DMS153 (cell line): ENCODE measurements at places on chromosomes 13 and 19.
A peak's percentile ranks its signal among the peaks of the same experiment; 100 is the strongest.

DNA sequence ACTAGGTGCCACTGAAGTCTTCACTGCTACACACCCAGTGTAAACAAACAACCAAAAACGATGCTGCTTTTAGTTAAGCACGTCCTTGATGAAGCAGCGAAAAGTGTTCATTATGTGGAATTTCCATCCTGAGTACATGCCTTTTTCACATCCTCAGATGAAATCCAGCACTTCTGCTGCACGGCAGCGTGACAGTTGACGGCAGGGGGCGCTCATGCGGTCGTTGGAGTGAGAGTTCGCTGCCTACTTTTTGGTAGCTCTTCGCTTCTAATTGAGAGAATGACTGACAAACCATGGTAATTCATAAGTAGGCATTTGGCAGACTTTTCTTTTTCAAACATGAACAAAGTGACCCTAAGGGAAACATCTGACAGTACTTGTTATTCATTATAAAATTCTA, 1124.9 kb downstream of the EFNB2 start:
- no peak for DNase-seq

- no peak for DNase-seq
Observed at GRCh38 chr13:51839711-51840540, 5.1 kb downstream of the TMEM272 start.

DNA sequence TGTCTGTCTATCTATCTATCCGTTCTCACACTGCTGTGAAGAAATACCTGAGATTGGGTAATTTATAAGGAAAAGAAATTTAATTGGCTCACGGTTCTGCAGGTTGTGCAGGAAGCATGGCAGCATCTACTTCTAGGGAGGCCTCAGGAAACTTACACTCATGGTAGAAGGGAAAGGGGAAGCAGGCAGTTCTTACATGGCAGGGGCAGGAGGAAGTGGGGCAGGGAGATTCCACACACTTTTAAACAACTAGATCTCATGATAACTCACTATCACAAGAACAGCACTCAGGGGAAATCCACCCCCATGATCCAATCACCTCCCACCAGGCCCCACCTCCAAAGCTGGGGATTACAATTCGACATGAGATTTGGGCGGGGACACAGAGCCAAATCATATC, 105.3 kb downstream of the SLC10A2 start:
- DNase-seq: no peak

- no peak for DNase-seq
Observed at GRCh38 chr19:16739546-16739945, 19.9 kb downstream of the NWD1 start.

- no peak for DNase-seq
Observed at GRCh38 chr19:31253526-31254179, 95.6 kb downstream of the TSHZ3 start.

GRCh38 chr19:20077791-20078463, at the start of gene ZNF90:
Gene ZNF90, plus strand, starts transcription at chr19:20078000. Its CDS starts 133 bp downstream, at chr19:20078133.
- no peak for DNase-seq

- DNase-seq: no peak
Observed at GRCh38 chr13:22748866-22749577, 431.8 kb upstream of the SGCG start.

GRCh38 chr13:48942131-48942530, 33.6 kb upstream of the FNDC3A start:
- DNase-seq: no peak

DNA sequence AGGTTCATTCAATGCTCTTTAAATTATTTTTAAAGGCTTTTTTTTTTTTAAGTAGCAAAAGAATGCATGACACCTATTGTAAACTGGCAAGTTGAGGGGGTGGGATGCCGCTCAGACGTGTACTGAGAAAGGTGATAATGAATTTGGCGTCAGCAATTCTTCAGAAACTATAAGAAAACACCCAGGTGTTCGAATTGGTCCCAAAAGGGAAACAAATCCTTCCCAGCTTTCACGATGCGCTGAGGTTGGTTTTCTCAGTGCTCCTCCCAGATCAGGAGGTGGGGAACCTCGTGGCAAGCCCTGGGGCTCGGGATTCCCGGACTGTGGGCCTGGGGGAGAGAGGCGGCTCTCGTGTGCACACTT, 543 bp upstream of the FAM124A start:
- DNase-seq: no peak

DNA sequence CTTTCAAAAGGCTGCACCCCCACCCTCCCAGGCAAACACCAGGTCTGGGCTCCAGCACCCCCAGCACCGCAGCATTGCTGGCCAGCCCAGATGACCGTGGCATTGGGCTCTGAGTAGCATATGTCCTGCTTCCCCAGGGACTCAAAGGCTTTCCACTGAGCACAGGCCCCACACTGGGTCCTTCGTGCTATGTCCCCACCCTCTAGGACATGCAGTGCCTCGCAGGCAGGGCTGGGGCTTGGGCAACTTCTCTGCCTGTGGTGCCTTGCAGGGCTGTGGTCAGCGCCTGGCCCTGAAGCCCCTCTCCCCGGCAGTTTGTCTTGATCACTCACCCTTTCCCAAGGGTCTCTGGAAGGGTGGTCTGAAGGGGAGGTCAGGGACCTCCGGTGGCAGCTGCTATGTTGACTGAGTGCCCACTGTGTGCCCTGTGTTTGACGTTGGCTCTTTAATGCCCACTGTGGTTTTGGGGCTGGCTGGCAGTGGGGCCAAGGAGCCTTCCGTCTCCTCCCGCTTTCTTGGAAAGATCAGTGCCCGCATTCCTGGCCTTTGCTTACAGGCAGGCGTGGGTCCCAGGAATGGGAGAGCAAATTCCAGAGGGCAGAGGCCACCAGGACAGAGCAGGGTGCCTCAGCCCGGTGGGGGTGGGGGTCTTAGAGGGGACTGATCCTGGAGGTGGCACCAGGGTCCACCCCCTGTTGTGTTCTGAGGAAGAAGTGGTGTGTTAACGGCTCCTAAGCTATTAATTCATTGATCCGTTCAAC, 20.3 kb upstream of the CRTC1 start:
- DNase-seq: no peak

- no peak for DNase-seq
Observed at GRCh38 chr19:37928527-37929286, 21.7 kb downstream of the SIPA1L3 start.

- peak; percentile 69 for DNase-seq
Observed at GRCh38 chr13:84865783-84866221, 933.4 kb downstream of the SLITRK6 start.

GRCh38 chr13:25816239-25816638, 235.6 kb downstream of the SHISA2 start:
- no peak for DNase-seq

DNA sequence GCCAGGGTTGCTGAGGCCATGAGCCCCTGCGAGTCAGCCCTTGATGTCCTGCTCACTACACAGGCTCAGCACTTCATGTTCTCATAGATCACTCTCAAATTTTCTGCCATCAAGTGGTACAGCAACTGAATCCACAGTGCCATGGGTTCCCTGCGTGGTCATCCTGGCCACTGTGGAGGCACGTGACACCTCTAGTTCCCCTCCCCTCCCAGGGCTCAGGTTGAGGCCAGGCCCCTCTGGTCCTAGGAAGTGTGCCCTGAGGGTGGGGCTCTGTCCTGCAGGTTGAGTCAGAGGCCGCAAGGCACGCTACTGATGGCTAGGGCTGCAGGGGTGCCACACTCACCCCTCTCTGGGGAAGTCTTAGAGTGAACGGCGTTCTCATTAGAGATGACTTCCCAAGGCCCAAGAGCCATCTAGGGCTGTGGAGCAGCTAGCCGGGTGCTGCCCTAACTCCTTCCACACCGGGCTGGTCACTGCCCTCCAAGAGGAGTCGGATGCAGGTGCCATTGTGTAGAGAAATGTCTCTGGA, 39.8 kb upstream of the TPM4 start:
- no peak for DNase-seq

DNA sequence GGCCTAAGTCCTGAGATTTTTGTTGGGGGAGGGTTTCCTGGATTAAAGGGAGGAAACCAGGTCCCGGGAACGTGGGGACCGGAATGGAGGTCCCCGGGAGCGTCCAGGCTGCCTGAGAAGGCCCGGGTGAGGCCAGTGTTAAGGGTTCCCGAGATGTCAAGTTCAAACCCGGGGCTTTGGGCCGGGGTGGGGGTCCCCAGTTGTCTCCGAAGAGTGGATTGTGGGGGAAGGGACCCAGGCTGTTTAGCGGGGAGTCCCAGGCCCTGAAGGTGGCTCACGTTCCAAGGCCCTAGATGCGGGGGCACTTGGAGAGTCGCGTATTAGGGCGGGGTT, 262 bp downstream of the COX7A1 start:
- DNase-seq: no peak

- no peak for DNase-seq
Observed at GRCh38 chr19:19428746-19429145, 23.3 kb downstream of the GATAD2A start.

DNA sequence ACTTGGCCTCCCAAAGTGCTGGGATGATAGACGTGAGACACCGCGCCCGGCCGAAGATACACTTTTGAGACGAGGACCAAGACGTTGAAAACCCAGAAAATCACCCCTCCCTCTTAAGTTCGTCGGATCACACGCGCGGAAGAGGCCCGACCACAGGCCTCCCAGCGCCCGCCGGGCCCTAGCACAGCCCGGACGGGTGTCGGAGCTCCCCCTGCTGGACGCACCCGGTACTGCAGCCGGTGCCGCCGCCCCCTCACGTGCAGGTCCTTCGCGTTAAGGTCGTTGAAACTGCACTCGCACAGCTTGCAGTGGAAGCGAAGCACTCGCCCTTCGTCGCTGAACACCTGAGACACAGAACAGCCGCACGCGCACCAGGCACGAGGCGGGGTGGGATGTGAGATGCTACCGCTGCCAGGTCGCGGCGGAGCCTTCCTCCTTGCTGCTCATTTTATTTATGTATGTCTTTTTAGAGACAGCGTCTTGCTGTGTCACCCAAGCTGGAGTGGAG, 35.7 kb upstream of the MATK start:
- DNase-seq: peak; percentile 8

DNA sequence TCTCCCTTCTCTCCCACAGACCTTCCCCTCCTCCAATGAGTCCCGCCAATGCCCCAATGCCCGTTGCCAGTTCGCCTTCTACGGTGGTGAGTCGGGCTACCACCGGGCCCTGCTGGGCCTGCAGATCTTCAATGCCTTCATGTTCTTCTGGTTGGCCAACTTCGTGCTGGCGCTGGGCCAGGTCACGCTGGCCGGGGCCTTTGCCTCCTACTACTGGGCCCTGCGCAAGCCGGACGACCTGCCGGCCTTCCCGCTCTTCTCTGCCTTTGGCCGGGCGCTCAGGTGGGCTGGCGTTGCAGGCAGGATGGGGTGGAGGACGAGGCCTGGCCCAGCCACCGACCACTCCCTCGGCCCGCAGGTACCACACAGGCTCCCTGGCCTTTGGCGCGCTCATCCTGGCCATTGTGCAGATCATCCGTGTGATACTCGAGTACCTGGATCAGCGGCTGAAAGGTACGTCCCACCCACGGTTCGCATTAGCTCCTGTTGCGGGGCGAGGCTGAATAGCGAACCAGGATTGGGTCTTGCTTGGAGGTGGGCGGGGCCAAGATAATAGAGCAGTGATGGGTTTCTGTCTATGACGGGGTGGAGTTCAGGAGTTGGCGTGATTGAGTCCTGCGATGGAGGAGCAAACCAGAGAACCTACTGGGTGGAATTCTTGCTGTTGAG, 11.1 kb downstream of the SLC44A2 start:
- no peak for DNase-seq

DNA sequence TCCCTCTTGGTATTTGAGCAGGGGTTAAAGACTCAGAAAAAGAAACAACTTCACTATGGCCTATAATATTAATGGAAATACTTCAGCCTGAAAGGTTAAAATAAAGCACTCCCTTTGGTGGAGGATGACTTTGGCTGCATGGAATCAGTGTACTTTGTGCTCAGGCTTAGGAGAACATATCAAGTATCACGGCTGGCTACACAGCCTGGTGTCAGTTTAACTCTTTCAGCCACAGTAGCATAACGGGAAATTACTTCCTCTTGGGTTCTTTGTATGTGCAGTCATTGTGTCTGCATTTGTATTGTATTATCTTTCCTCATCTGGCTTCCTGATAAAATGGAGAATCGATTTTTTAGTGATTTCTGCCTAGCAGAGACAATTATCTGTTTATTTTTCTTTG, 239.0 kb downstream of the GGACT start:
- DNase-seq: peak; percentile 82

GRCh38 chr19:44202470-44202869, 9.9 kb upstream of the ZNF227 start:
- DNase-seq: no peak

DNA sequence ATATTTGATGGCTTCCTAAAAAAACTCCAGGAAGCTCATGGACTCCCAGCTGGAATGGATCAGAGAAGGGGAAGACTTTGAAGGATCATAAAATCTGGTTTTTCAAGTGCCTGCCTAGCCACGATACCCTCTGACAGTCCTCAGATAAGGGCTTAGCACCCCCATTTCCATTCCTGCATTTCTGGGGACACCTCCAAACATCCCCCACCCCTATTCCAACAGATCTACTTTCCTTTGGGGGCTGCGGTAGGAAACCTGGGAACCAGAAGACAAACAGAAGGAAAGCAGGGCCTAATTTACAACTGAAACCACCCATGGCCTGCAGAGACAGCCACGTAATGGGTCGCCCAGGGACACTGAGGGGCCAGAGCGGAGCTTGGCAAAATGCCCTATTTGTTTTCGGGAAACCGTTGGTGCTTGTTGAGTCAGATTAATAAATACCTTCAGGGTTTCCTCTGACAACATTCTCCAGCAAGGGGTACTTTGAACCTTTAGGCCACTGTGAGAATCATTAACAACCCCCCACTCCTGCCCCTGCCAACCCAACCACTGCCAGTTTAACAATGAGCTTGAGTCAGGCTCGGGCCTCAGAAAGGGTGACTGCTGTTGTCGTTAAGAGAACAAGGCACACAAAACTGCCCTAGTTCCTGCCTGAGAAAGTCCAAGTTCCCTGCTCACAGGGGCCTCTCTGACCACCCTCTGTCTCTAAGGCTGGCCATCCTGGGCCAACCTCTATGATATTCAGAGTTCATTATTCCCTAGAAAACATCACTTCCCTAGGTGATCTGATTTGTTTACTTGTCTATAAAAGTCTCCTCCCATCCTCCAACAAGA, 23.5 kb downstream of the RHPN2 start:
- DNase-seq: peak; percentile 67

- DNase-seq: peak; percentile 58
Observed at GRCh38 chr19:40797963-40798682, 868 bp upstream of the EGLN2 start.

DNA sequence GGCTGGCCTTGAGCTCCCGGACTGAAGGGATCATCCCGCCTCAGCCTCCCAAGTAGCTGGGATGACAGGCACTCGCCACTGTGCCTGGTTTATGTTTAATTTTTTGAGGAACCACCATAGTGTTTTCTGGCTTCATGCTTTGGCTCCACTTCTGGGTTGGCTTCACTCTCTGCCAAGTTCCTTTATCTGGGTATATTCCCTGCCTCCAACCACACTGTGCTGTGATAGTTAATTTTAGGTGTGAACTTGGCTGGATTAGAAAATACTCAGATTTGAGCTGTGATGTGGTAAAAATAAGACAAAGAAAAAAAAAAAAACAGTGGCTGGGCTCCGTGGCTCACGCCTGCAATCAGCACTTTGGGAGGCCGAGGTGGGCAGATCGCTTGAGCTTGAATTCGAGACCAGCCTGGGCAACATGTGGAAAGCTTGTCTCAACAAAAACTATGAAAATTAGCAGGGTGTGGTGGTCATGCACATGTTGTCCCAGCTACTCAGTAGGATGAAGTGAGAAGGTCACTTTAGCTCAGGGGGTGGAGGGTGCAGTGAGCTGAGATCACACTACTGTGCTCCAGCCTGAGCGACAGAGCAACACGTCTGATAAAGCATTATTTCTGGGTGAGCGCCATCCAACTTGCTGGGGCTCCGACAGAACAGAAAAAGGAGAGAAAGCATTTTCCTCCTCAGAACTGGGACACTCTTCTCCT, 7.5 kb upstream of the ILF3 start:
- DNase-seq: no peak
